ENCODE measurements at places on chromosomes 3 and 15.

DNA sequence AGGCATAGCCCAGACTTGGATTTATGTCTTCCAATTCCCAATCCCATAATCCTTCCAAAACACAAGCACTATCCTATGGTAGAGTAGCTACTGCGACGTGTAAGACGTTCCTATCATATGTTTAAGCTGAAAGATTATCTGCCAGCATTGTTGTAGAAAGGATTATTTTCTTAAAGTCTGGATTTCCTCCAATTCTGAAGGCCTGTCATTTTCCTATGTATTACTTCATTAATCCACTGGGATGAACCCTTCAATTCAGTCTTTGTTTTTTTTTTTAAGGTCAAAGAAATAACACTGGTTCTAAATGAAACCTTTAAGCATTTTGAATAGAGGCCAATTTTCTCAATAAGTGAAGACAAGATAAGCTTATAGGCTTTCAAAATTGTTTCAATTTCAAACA is 289.0 kb downstream of the SLC9A9 start:
- no peak for DNase-seq

GRCh38 chr3:159992589-159992988 is 4.0 kb downstream of the IL12A start:
- DNase-seq = no peak

DNA sequence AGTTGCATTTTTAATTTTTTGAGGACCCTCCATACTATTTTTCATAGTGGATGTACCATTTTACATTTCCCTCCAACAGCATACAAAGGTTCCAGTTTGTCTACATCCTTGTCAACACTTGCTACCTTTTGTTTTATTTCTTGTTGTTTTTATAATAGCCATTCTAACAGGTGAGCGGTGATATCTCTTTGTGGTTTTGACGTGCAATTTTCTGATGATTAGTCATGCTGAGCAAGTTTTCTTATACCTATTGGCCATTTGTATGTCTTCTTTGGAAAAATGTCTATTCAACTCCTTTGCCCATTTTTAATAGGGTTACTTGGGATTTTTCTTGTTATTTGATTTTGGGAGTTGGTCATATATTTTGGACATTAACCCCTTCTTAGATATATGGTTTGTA is 187.0 kb downstream of the CDIN1 start:
- DNase-seq = no peak

DNA sequence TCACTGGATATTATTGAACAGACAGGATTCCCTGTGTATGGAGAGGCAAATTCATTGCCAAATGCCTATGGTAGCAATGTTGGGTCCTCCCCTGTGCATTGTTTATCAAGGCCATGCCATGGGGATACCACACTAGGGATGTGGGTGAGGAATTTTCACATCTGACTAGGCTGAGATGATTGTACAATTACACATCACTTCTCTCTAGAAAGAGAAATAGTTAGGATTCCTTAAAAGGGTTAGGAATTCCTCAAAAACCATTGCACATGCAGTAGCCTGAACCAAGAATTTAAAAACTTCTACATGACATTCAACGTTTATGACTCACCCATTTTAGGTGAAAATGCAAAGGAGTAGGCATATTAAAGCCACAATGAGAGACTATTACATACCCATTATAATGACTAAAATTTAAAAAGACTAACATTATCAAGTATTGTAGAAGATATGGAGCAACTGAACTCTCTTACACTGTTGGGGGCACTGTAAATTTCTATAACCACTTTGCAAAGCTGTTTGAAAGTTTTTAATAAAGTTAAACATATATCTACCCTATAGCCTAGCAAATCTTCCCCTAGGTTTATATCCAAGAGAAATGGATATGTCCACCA is 175.9 kb downstream of the THRB start:
- DNase-seq = no peak

DNA sequence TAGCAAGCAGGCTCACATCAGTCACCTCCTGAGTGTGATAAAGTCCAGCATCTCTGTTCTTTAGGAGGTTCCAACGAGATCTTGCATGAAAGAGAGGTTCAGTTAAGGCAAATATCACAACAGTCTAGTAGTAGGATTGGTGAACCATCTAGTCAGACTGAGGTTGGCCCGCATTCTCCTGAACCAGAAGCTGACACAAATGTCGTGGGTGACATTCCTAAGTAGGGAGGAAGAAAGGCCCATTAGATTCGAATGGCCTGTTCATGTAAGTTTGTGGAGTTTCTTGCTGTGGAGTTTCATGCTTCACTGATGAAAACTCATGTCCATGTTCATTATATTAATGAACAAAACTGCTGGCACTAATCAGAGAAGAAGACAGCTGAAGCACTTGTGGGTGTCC is 66.7 kb upstream of the XCR1 start:
- no peak for DNase-seq

- no peak for DNase-seq
These were observed 207.6 kb upstream of the STAC start for GRCh38 chr3:36172699-36173098.

GRCh38 chr15:48865370-48866079 is 12.4 kb upstream of the EID1 start:
- peak; percentile 88 for DNase-seq

DNA sequence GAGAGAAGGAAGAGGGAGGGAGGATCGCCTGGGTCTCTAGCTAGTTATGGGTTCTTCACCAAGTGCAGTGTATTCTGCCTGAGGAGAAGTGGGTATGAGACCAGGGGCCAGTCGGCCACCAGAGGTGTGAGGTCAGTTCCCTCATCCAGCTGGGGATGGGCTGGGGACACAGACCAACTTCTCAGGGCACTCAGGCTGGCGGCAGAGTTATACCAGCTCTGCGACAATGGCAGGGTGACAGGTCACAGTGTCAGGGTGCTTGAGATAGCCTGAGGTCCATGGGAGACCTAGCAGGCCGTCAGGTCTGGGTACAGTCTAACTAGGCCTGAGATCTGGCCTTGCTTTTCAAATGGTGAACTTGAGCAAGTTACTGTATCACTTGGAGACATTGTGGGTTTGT is 31.4 kb upstream of the PLXNA1 start:
- DNase-seq = no peak

DNA sequence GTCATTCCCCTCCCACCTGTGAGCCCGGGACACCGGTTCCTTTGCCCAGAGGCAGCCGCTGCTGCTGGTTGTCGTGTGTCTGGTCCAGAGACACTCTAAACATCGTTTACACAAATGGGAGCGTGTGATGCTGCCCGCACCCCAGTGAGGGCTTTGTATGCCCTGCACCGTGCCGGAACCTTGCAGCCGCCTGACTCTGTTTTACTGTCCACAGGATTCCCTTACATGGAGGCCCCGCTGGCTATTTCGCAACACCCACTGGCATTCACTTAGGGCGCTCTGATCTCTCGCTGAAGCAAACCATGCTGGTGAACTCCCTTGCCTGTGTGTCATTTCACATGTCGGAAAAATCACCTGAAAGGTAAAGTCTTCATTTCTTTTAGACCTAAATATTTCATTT is 100.8 kb upstream of the SLC6A6 start:
- peak; percentile 43 for DNase-seq

- peak; percentile 12 for DNase-seq
These were observed 19.8 kb downstream of the MEGF11 start for GRCh38 chr15:66233487-66234415.

DNA sequence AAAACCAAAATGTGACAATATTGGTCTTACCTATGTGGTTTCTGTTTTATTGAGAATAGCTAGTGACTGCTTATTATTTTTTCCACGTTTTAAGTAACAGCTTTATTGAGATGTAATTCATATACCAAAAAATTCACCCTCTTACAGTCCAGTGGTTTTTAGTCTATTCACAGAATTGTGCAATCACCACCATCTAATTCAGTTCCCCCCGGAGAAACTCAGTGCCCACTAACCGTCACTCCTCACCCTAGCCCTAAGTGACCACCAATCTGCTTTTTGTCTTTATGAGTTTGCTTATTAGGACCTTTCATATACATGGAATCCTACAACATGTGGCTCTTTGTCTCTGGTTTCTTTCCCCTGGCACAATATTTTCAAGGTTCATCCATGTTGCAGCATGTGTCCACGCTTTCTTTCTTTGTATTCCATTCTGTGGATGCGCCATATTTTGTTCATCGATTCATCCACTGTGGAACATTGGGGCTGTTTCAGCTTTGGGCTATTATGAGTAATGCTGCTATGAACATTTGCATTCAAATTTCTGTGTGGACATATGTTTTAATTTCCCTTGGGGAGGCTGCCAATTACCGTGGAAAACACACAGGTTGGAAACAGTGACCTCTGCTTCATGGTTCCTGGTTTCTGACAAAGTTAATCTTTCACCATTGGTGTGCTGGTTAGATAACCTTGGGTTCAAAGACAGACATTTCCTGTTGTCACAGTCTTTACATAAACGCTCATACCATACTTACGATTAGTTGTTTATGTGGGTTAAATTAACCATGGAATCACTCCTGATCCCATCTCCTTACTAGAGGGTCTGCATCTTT is 3.2 kb upstream of the BCL2L10 start:
- no peak for DNase-seq

GRCh38 chr3:98109807-98110549 is 20.5 kb upstream of the OR5H1 start:
- no peak for DNase-seq

DNA sequence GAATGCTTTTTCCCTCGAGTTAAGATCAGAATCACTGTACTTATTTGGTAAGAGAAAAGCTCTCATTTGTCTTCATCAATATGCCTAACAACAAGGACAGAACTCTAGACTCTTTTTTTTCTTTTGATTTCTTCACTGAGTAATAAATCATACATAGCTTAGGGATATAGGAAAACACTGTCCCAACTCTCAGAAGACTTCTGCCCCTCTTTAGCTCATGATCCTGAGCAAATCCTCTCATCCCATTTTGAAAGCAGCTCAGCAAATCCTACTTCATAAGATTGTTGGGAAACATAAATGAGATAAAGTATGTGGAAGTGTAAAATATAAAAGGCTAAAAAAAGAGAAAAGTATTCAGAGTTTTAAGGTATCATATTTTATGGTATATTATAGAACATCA is 141.7 kb downstream of the ATP8B4 start:
- DNase-seq = no peak

DNA sequence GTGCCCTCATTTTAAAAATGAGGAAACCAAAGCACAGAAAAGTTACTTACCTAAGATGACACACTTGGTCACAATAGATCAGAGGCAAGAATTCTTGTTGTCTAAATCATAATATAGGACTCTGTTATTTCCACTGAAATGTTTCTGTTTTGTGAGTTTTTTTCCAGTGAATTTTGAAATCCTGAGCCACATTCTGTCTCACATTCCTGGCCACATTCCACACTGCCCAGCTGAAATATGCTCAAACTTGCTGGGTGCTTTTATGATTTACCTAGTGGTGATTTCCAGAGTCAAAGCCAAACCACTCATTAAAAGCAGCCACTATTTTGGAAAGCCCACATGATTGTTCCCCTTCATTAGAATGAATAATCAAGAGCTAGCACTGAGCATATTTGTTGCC is 82.3 kb upstream of the NPHP3 start:
- no peak for DNase-seq

GRCh38 chr3:25661694-25662437 is 2.8 kb downstream of the TOP2B start:
- no peak for DNase-seq

GRCh38 chr15:49223536-49224274 is 53.7 kb downstream of the GALK2 start:
- peak; percentile 53 for DNase-seq

Measured in mesenchymal stem cell (in vitro differentiated cells and primary cell).